Fibroblast of skin of right biceps (primary cell): ENCODE measurements at places on chromosomes 11 and 22.
A peak's percentile ranks its signal among the peaks of the same experiment; 100 is the strongest.

- DNase-seq, result peak; percentile 94
Measured at GRCh38 chr11:10659339-10660216, 34.0 kb downstream of the IRAG1 start.

GRCh38 chr11:67611165-67611564, 4.4 kb downstream of the NDUFV1 start:
- no peak for DNase-seq

DNA sequence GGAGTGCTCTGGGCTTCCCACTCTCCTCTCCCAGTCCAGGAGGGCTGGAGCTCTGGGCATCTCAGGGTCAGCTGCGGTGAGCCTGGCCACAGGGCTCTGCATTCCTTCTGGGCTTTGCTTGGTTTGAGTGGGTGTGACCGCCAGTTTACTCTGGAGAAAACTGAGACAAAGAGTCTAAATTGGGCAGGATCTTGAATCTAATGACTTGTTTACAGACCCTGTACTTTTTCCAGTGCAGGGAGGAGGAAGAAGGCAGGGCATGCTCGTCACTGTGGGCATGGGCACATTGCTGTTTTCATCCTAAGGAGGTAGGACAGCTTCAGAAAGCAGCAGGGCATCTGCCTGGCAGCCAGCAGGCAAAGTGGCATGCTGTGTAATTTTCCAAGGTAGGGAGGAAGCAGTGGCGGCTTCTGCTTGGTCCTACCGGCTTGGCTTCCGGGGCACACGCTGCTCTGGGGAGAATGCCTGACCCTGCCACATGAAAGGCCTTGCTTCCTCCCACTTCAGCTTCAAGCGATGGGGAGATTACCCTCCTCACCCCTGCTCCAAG, 22.9 kb downstream of the FLI1 start:
- DNase-seq, result no peak

GRCh38 chr11:90284171-90284570, 61.3 kb upstream of the CHORDC1 start:
- no peak for DNase-seq
